Activated CD8-positive, alpha-beta memory T cell treated with anti-CD3 and anti-CD28 coated beads for 1 hour (primary cell): ENCODE measurements at places on chromosomes 7 and 10.

GRCh38 chr10:80708185-80708584, 170.5 kb downstream of the SH2D4B start:
- no peak for DNase-seq

DNA sequence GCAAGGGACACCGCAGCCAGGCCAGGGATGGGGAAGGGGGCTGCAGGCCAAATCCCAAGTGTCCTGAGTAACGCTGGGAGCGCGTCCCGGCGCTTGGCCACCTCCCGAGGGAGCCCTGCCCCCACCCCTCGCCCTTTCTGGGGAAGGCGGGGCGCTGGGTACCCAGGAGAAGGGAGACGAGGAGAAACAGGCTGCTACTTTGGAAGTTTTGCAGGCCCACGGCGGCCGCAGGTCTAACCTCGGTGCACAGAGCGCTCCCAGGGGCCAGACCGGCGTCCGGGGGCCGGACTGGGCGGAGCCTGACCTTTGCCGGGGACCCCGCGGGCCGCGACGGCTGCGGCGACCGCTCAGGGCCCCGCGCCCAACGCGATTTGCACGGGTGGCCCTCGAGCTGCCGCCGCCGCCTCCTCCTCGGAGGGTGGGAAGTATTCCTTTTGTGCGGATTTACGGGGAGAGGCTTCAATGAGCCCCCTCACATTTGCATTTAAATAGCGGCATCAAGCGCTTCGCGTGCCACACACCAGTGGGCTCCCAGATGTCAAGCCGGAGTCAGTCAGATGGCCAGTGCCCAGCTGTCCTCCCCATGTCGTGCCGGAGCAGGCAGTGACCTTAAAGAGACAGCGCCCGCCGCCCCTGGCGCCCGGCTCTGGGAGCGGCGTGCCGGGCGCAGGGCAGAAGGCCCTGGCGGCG, 3.0 kb upstream of the EBF3 start:
- no peak for DNase-seq

- no peak for DNase-seq
Measured at GRCh38 chr7:38273286-38273995, at the start of gene TARP. TARP (minus strand) TSS chr7:38273636.

GRCh38 chr10:113202011-113202410, 252.0 kb downstream of the TCF7L2 start:
- no peak for DNase-seq

DNA sequence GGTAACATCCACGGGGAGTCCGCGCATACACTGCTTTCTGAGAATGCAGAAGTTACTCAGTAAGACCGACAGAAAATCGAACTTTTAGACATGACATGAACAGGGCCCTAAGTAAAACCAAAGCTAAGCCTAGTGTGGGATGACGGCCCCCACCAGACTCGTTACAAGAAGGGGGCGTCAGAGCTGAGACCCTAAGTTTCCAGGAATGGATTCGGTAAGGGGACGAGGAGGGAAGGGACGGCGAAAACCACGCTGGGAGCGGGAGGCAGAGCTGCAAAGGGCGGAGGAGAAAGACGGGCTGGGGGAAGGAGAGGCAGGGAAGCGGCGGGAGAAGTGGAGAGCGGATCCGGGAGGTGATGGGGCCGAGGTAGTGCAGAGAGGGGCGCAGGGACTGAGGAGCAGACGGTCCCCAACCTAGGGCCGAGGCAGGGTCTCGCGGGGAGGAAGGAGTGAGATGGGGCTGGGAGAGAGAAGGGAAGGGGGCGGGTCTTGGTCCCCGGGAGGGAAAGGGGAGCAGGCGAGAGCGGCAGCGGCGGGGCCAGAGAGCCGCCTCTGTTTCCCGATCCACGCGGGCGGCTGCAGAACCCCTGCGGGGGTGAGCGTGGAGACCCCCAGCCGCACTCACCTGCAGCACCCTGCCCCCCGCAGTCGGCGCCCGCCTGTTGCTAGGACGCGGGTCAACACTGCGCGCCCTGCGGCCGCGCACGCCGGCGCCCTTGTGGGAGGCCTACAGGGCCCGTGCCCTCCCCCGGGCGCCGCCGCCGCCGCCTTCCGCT, 513 bp downstream of the ODAD2 start:
- DNase-seq: no peak

DNA sequence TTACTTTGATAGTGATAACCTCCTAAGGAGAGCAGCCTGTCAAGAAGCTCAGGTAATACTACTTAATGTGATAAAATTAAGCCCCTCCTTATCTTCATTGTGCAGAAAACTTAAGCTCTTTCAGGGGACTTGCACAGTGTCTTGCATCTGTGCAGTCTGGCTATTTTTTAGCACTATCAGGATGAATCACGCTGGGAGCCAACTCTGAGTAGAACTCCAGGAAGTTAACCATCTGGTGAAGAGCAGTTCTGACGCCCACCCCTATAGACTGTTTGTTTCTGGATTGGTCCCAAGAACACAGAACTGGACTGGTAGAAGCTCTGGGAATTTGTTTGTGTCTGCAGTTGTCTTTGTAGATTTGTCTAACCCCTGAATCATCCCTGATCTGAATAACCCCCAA, 41.9 kb downstream of the AGK start:
- no peak for DNase-seq

DNA sequence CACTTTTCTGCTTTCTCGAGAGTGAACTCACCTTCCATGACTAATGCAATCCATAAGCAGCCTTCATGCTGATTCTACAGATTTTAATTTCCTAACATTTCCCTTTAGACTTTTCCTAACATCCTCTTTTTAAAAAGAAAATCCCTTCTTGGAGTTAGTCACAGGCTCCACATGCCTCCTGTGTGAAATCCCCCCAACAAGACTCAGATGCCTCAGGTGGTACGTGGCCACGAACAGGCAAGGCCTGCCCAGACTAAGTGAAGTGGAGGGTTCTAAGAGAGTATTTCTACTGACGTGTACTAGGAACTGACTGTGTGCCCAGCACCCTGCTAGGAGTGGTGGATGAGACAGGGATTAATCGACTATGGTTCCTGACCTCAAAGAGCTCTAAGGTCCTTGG, 125.9 kb upstream of the HPS1 start:
- no peak for DNase-seq

- DNase-seq: no peak
Measured at GRCh38 chr7:130430841-130431666, 9.8 kb downstream of the CEP41 start.

GRCh38 chr7:106613848-106614560, 47.0 kb downstream of the CCDC71L start:
- DNase-seq: no peak

DNA sequence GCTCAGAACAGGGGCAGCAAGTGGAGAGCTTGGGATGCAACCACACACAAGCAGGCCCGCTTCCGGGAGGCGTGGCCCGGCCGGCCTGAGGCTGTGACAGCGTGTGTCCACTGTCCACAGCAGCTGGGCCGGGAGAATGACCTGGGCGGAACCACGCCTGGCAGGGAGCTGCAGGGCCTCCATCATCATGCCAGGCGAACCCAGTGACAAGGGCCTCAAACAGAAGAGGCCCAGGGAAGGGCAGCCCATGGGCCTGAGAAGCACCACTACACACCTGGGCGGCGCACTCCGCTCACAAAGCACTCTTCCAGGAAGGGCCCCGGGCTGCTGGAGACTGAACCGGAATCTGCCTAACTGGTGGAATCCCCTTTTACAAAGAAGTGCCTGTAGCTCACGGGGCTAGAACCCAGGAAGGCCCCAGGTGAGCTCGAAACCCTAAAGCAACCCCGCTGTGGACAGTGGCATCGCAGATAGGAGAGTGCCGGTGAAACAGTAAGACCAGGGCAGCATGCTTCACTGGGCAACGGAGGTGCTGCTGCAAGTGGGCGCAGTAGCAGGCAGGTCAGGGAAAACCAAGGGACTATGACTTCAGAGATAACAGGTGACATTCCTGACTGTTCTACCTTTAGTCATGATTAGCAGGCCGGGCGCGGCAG, 66.0 kb downstream of the MAD1L1 start:
- DNase-seq: no peak

GRCh38 chr7:139452958-139453672, 30.4 kb downstream of the KLRG2 start:
- no peak for DNase-seq

DNA sequence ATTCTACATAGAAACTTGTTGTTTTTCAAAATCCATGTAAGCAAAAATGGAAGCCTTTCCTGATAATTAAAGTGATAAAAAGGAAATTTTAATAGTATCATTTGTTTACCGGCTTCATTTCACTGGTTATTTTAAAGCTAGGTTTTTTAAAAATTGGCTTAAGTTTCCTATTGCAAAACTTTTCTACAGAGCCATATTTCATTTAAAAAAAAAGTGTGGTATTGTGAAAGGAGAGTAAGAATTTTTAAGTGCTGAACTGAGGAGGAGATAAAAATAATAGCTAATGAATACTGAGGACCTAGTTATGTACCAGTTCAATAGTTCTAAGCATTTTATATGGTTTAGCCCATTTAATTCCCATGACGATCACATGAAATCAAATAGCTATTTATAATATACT, 172.2 kb upstream of the COL1A2 start:
- no peak for DNase-seq

DNA sequence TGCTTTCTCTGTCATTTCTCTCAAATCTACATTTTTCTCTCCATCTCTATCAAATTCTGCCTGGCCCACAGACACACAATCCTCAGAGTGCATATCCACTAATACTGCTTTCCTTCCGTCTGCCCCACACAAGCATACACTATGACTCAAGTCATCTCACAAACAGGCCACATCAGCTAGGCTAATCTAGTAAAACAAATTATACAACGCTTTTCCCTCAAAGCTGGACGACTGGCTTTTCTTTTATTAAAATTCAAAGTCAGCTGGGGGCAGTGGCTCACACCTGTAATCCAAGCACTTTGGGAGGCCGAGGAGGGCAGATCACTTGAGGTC, 161.1 kb downstream of the FAM107B start:
- no peak for DNase-seq

GRCh38 chr10:78744491-78745090, 324.2 kb upstream of the ZMIZ1 start:
- DNase-seq: no peak

DNA sequence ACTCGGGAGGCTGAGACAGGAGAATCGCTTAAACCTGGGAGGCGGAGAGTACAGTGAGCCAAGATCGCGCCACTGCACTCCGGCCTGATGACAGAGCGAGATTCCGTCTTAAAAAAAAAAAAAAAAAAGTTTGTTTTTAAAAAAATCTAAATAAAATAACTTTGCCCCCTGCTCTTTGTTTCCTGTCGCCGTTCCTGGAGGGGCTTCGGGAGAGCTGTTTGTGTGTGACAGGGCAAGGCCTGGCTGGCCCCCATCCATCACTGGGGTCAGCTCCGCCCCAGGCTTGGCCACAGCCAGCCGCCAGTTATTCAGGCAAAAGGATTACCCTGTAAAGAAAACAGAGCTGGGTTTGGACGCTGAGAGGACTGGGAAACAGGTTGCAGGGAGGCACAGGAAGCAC, 16.4 kb downstream of the LEP start:
- DNase-seq: no peak

DNA sequence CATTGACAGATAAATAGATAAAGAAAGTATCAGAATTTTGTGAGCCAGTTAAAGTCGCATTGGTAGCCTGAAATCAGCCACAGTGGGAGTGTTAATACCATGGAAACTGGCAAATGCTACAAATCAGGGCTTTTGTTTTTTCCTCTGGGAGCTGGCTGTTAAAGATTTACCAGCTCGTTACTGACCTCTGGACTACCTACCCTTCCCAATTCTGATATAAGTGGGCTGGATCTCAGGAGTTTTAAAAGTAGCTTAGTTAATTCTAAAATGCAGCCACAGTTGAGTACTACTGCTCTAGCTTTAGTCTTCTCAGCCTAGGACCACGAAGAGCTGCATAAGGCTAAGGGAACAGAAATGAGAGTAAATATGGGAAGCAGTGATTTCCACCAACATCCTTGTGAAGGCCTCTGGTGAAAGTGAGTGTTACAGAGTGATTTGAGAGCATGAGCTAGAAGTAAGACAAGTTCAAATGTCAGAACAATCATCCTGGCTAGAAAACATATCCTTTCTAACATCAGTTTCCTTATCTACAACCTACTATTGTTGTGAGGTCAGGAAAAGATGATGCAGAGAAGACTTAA, 53.2 kb downstream of the A1CF start:
- no peak for DNase-seq

- peak; percentile 17 for DNase-seq
Measured at GRCh38 chr10:14971867-14972448, 12.8 kb downstream of the MEIG1 start.

DNA sequence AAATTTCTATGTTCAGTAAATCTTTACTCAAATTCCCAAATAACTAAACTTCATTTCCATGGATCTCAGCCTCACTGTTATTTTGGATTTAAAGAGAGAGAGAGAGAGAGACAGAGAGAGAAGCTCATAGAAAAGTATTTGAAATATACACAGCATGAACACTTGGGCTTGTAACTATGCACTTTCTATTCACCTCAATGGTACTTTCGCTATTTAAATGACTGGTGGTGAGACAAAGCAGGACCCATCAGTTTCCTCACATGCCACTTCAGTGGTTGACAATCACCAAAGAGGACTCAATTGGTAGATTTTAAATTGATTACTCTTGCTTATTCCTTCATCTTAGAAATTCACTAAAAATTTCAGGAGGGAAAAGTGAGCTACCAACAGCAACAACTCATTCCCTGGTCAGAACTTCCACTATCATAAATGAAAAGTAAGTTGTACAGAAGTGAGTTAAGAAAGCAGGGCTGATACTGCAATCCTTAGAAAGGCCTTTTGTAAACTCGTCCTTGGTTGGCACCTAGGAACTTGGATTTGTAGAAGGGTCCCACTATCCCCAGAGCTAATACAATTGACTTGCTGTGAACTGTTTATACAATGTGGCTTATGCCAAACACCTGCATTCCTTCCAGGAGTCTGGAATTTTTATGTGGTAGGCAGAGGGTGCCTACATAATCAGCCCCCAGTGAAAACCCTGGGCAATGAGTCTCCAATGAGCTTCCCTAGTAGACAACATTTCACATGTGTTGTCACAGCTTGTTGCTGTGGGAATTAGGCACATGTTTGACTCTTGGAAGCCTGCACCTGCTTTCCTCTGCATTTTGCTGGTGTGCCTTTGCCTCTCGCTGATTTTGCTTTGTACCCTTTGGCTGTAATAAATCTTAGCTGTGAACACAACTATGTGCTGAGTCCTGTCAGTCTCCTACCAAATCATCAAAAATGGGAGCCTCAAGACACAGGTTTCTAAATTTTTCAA, 10.8 kb downstream of the ERLIN1 start:
- no peak for DNase-seq

GRCh38 chr10:63491588-63492316, 26.0 kb upstream of the JMJD1C start:
- no peak for DNase-seq

DNA sequence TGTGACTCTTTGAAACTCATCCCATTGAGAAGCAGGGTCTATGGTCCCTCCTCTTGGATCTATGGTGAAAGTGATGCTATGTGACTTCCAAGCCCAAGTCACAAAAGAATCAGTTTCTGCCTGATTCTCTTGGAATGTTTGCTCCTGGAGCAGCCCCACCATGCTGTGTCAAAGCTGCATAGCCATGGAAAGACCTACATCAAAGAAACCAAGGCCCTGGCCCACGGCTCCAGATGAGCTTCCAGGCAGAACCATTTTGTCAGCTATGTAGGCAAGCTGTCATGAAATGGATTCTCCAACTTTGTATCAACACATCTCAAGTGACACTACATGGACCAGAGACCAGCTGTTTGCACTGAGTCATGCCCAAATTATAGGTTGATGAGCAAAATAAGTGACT, 77.0 kb downstream of the AASS start:
- DNase-seq: no peak
